ENCODE measurements at places on chromosomes 3 and 15.

- DNase-seq, result no peak
These were observed 48.5 kb upstream of the RYR3 start for GRCh38 chr15:33262306-33262705.

DNA sequence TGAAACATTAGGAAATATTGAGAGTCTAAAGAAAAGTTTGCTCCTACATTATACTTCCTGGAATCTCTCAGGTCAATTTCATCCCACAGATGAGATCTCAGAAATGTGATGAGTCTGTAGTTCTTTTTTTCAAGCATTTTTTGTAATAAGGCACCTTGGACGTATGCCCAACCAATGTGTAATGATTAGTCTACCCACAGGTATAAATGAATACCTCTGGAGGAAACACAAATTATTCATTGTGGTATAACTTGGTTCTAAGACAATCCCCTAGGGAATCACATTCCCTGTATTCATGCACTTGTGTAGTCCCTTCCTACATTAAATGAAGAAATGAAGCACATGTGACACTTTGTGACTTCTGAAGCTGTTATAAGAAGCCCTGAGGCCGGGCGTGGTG lies 596.2 kb upstream of the UBE2E2 start:
- DNase-seq, result no peak

DNA sequence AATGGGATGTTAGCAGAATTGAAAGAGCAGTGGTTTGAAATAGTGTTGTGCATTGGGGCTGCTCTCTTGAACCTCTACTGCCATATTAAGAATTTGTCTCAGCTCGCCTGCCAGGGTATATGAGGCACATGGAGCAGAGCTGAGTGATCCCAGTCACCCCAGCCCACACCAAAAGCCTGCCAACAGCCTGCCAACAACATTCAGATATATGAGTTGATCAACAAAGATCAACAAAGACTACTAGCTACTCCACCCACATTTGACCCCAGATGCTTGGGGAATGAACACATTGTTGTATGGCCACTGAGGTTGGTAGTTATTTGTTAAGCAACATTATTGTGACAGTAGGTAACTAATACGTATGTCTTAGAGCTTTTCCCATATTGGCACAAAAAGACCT lies 570.9 kb upstream of the IL12A start:
- DNase-seq, result peak; percentile 17

GRCh38 chr3:29610781-29611180 lies 329.9 kb downstream of the RBMS3 start:
- DNase-seq, result no peak

- no peak for DNase-seq
These were observed 11.2 kb downstream of the VGLL4 start for GRCh38 chr3:11632564-11632963.

- DNase-seq, result peak; percentile 81
These were observed 17.5 kb upstream of the HACD2 start for GRCh38 chr3:123602325-123602724.

All from skeletal muscle cell (primary cell).